Suppressor macrophage treated with lipopolysaccharide for 1 hour (primary cell): ENCODE measurements at places on chromosomes 12 and 14.

GRCh38 chr14:95497561-95498011 lies 18.9 kb downstream of the SYNE3 start:
- DNase-seq, result no peak

DNA sequence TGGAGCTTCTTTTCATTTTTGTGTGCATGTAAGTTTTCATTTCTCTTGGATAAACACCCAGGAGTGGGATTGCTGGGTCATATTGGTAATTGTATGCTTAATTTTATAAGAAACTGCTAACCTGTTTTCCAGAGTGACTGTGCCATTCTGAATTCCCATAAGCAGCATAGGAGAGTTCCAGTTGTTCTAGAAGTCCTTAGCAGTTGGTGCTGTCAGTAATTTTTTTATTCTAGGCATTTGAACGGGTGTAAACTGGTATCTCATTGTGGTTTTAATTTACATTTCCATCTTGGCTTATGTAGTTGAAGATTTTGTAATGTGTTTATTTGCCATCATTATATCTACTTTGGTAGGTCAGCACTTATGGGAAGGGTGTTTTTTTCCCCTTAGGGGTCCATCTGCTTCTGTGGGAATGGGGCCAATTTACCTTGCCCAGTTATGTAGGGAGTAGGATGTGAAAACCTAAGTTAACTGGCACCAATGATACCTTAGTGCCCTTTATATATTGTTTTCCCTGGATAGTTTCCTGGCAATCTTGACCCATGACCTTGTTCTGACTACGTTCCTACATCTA lies 202.9 kb downstream of the AKAP6 start:
- DNase-seq, result no peak

- DNase-seq, result no peak
Observed at GRCh38 chr12:43848226-43848507, 12.3 kb downstream of the TMEM117 start.

DNA sequence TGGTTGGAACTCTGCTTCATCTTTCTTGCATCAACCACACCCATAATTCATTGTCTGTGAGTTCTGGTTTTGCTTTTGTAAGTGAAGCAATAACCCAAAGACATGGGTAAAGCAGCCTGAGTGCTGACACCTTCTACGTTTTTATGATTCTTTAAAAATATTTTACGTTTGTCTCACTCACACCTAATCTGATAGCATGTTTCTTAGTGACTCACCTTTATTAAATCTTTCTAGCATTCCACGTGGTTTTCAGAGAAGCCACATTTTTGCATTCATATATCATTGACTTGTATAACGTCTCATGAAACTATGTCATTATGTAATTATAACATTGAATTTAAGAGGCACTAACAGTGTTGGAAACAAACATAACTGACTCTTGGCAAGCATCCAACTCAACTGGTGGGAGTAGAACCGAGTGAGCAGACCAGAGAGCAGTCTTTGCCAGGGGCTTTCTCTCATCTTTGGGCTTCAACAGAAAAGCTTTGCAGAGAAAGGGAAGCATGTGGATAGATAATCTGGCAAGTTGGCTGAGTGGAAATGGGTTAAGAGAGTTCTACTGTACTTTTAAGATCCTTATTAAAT lies 118.8 kb downstream of the TPH2 start:
- no peak for DNase-seq

GRCh38 chr14:72008666-72009065 lies 76.4 kb downstream of the RGS6 start:
- DNase-seq, result no peak

- peak; percentile 19 for DNase-seq
Observed at GRCh38 chr14:78519863-78520262, 349.7 kb downstream of the NRXN3 start.

- no peak for DNase-seq
Observed at GRCh38 chr14:36317650-36318049, 2.8 kb downstream of the MBIP start.

DNA sequence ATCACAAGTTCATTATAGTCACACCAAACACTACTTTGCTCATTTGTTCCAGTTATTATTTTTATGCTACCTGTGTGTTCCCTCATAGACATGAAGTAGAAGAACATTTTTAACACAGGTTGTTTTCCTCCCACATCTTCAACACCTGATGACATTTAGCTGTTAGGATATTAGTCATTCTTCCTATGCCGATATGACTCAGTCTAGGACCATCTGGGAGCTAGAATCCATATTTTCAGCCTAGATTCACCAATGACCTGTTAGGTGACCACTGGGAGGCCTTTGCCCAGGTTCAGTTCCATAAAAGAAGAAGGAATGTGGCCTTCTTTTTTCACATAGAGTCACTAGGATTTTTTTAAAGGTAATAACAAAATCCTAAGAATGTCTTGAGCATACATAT lies 222.8 kb downstream of the C12orf42 start:
- no peak for DNase-seq

DNA sequence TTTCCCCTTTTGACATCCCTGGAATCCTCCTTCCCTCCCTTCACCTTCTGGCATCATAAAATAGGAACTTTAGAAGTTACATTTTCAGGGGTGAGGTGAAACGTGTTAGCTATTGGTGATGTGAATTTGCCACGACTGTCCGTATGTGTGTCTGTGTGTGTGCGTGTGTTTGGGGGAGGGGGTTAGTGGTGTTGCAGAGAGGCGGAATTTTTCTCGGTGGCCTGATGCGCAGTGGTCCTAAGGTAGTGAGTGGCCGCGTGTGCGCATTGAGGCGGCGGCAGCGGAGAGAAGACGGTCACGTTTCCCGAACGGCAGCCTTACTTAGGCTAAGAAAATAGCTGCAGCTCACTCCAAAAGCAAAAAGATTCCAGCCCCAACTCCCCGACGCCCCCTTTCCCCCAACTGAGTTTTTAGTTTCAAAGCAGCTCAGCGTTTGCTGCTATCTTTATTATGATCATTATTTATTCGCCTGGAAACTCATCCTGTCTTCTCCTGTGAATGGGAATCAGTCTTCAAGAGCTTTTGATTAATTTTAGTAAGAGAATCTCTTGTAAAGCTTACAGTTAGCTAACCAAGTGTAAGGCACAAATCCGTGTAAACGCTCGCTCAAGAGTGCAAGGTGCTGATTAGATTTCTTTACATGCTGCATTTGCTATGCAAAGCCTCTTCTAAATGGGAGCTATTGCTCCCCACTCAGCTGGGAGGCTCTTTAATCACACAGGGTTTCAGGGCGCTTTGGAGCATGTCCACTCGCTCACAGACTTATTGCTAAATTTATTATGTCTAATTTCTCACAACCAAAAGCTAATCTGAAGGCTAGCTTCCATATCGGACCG lies 4.7 kb downstream of the FLRT2 start:
- peak; percentile 29 for DNase-seq

GRCh38 chr12:92695577-92695976 lies 7.2 kb upstream of the PLEKHG7 start:
- DNase-seq, result no peak

DNA sequence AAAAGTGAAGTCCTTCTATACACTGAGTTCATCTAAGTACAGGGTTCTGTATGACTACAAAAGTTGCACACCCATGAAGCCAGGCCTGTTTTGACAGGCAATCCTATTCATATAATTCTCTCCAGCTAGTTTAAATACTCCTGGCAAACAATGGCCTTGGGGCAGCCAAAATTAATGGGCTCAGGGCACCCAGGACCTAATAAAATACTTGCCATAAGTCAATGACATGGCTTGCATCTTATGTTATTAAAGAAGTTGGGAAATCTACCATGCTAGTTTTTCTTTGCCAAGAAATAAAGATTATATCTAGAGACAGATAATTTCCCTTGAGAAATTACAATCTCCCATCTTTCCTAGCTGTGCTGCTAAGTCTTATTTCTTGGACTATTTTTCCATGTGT lies 11.1 kb upstream of the TMTC1 start:
- no peak for DNase-seq

DNA sequence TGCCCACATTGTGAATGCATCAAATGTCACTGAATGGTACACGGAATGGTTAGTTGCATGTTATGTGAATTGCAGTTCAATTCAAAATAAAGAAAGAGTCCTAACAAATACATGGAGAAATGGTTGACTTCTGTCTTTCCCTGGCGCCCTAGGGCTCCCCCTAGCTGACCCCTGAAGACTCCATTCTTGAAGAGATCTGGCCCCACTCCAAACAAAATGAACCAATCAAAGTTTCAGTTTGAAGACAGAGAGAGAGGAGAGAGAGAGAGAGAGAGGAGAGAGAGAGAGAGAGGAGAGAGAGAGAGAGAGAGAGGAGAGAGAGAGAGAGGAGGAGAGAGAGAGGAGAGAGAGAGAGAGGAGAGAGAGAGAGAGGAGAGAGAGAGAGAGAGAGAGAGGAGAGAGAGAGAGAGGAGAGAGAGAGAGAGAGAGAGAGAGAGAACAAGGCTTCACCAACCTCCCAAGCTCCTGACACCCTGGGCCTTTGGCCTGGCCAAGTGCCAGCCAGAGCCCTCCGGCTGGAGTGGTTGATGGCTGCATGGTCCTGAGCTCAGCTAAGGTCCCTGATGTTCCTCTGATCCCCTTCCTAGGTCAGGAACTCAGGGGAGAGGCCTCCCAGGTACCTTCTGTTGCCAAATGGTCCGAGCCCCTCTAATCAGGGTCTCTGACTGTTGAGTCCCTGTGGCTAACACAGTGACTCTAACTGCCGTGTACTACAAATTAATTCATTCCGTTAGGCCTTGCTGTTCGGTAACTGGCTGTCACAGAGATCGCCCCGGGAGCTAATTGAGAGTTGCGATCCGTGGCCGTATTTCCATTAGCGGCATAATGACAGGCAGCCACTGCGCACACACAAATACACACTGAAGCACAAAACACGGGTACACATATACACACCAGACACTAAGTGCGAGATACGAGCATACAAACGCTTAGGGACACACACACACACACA lies 188.8 kb downstream of the ESRRB start:
- no peak for DNase-seq

DNA sequence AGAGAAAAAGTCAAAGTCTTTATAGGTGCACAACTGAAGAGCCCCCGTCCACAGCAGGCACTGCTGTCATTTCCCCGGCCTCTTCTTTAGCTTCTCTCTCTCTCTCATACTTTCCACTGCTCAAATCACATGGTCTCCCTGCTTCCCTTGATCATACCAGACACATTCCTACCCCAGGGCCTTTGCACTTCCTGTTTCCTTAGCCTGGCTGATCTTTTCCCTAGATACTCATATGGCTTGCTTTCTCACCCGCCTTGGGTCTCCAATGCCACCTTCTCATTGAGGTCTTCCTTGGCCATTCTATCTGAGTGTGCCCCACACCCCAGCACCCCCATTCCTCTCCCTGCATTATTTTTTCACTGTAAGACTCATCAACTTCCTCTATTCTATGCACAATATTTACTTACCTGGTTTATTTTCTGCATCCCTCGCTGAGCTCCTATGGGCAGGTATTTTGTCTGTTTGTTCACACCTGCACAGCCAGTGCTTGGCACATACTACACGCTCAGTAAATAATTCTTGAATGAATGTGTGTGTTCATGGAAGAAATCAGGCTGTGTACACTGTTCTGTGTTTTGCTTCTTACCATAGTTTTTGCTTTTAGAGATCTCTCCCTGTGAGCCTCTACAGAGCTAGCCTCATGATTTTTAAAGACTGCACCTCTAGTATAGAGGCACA lies 31.9 kb downstream of the SERPINA1 start:
- DNase-seq, result no peak

- DNase-seq, result no peak
Observed at GRCh38 chr12:62284749-62285148, 24.5 kb downstream of the USP15 start.

DNA sequence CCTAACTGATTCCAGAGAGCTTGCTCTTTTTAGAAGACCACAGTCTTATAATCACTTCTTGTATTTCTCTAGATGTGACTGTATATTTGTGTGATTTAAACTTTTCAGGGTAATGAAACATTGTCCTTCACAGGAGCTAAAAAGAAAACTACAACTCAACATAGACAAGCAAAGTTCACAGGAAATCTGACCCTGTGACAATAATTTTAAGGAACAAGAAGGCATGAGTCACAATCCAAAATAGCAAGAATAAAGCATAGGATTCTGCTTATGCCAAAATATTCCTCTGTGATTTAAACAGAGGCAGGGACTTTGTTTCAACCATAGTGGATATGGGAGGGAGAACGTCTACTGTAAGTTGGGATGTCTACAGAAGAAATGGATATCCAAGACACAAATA lies 44.3 kb downstream of the GPR65 start:
- DNase-seq, result peak; percentile 82

- no peak for DNase-seq
Observed at GRCh38 chr14:98244162-98244948, 1027.6 kb downstream of the BCL11B start.

GRCh38 chr12:39012870-39013269 lies 107.5 kb upstream of the CPNE8 start:
- no peak for DNase-seq

GRCh38 chr14:72550513-72550912 lies 343.4 kb downstream of the DPF3 start:
- no peak for DNase-seq

DNA sequence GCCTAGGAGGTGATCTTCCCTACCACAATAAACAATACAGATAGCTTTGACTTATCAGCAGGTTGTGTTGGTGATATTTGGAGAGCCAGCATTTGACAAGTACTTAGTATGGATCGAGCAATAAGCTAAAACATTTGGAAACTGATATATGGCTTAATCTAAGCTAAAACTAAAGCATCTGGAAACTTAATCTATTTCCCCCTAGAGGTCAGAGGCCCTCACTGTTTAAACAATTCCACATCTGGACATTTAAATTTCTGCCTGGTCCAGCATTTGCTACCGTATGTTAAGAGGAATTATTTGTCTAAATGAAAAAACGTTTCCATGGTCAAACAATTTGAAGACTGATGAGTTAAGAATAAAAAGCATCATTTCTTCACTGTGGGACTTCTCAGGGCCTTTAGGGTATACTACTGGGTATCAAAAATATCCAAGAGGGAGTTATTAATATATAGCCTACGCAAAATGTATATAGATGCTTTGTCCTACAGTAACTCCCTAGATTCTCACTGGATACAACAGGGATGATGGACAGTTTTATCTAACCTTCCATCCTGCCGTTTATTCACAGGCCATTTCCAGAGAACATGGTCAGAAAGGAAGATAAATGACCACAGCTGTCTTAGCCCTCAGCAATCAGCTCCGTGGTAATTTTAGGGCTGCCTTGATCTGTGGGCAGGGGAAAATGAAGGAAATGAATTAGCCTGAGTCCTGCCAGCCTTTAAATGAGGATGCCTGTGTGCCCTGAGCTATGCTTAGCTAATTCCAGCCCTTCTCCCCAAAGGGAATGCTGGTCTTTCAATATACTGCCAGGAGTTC lies 135.4 kb upstream of the NUDT4 start:
- DNase-seq, result no peak

DNA sequence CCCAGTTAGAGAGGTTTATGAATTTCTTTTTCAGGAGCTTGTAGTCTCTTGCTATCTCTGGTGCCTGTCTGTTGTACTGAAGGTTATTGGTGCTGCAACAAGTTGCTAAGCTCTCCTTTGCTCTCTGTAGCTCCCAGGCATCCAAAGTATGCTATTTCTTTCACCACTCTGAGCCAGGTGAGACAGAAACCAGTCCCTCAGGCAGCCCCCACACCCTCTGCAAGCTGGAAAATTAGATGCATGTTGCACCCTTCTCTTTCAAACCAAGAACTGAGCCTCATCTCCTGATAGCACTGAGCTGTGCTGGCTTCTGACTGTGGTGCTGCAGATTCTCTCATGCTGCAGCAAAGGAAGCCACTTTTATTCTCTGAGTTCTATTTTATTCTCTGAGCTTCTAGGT lies 9.6 kb upstream of the TRIM9 start:
- no peak for DNase-seq

GRCh38 chr14:34331728-34332623 lies 130.1 kb downstream of the SPTSSA start:
- peak; percentile 82 for DNase-seq
